ENCODE measurements at places on chromosomes 5 and 9.

DNA sequence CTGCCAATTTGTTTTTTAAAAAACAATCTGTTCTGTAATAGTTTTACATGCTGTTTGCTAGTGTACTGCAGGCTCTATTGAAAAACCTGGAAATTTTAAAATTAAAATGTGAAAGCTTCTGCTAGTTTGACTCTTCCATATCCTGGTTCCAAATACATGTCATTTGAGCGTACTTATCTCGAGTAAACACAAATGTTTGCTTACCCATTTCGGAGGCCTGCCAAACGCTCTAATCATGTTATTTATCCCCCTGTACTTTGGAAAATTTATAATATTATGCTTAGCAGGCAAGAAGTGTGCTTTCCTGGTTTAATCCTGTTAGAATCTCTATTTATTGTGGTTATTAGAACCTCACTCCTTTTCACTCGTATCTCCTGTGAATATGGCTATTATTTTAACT is 476.8 kb upstream of the CYLC2 start:
- DNase-seq: no peak

DNA sequence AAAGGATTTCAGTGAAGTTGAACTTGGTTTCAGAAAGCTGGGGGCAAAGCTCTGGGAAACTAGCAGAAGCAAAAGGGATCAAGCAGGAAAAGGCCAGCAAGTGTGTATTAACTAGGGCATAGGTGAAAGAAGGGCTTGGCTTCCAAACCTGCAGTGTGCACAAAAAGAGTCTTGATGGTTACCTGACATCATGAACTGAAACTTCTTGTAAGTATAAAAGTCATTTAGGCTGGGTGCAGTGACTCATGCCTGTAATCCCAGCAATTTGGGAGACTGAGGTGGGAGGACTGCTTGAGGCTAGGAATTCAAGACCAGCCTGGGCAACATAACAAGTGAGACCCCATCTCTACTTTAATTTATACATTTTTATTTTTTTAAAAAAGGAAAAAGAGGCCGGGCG is 216.4 kb downstream of the EPB41L4A start:
- DNase-seq: no peak

GRCh38 chr9:110582156-110582555 is 2.6 kb upstream of the SVEP1 start:
- DNase-seq: no peak

GRCh38 chr9:130220352-130220751 is 45.2 kb upstream of the HMCN2 start:
- DNase-seq: no peak

DNA sequence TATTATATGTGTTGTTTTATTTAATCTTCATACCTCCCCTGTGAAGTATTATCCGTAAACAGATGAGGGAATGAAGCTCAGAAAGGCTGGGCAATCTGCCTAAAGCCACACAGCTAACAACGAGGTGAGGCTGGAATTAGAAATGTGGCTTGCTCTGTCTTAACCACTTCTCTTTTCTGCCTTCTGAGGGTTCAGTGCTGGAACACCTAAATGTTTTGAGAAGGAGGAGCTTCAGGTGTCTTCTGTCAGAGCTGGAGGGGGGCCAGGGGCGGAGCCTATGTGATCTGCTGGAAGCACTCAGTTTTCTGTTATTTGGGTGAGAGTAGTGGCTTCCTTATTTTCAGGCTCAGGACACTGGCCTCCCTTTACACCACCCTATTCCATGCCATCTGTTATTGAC is 35.0 kb upstream of the ARAP3 start:
- DNase-seq: no peak

- DNase-seq: no peak
Observed at GRCh38 chr9:76394960-76395252, 680 bp upstream of the RFK start.

GRCh38 chr5:115842089-115842935 is 577 bp downstream of the AP3S1 start:
- DNase-seq: no peak

GRCh38 chr5:19910136-19910535 is 77.9 kb downstream of the CDH18 start:
- DNase-seq: no peak

GRCh38 chr9:129175825-129176633 is 2.0 kb downstream of the IER5L start:
- peak; percentile 72 for DNase-seq

- DNase-seq: no peak
Observed at GRCh38 chr9:118313965-118314364, 609.8 kb downstream of the TLR4 start.

DNA sequence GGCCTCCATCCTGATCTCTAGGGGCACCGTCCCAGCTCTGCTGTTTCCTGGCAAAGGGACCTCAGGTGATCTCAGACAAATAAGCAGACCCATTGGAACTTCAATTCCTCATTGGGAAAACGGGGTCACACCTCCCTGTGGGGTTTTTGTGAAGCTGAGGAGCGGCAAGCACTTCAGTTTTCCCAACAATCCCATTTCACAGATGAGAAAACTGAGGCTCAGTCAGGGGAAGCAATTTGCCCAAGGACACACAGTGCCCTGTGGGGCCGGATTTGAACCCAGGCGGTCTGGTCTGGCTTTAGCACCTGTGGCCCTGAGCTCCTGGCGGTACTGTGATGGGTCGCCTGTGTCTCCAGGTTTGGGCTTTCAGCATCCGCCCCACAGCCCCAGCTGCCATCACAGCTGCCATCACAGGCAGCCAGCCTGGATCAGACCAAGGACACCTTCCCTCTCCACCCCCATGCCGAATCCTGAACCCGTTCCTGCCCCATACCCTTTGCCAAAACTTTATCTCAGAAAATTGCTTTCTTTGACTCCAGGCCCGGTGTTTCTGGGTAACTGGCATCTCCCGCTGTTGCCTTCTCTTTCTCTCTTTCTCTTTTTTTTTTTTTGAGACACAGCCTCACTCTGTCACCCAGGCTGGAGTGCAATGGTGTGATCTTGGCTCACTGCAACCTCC is 26.4 kb downstream of the NCS1 start:
- no peak for DNase-seq
